ENCODE measurements at places on chromosomes 16 and 17. TPM values are rescaled to one million over a fixed set of nuclear protein-coding genes. Genes with fewer than 3 reads are reported as not detected.
A peak's percentile ranks its signal among the peaks of the same experiment; 100 is the strongest.

DNA sequence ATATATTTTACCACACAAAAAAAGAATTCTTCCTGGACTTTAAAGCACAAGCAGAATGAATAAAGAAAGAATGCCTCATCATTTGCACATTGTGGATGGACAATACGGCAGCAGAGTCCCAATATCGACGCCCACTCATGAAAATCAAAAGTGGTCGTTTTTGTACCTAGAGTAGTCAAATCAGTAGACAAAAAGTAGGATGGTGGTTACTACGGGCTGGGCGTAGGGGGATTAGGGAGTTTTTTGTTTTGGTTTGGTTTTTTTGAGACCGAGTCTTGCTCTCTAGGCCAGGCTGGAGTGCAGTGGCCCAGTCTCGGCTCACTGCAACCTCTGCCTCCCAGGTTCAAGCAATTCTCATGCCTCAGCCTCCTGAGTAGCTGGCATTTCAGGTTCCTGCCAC is 8.6 kb upstream of the CENPV start:
- no peak for DNase-seq

- peak; percentile 82 for DNase-seq
These were observed 1.4 kb downstream of the FKBP10 start for GRCh38 chr17:41814195-41814594.

DNA sequence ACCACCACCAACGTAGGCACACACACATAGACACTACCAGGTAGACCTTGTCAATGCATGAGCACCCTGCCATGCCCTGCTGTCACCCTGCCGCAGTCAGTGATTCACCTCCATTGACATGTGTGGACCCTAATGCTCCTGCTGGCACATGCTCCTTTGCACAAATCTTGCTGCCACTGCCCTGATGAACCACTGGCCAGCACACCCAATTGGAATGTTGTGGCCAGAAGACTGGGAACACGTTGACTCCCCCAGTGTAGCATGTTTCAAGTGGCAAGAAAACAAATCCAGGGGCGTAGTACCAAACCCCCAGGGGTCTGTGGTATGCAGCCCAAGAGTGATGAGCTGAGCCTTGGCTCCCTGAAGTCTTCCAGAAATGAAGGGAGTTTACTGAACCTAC is 486.4 kb upstream of the KIF2B start:
- DNase-seq = no peak

DNA sequence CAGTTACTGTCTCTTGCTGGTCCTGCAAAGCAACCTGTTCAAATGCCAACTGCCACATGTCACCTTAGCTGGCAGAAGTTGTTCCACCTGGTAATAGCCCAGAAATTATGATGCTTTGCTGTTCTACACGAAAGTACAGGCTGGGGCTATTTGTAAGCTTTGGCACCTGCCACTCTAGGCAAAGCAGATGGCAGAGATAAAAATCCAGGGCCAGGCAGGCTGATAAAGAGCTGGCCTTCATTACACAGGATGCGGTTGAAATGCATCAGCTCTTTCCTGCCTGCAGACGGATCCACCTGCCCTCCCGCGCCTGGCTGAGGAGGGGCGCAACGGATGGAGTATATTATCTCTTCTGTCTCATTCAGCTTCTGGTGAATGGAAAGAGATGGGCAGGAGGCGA is 29.3 kb upstream of the KDM8 start:
- no peak for DNase-seq

GALR2 gene
- total RNA-seq = under 0.01 TPM

CTRB1 gene
- total RNA-seq = not detected

SLFN12L gene
- total RNA-seq = not detected

TNFSF12 gene
- 14.5 TPM for total RNA-seq

Measured in fibroblast of villous mesenchyme (primary cell).